ENCODE measurements at places on chromosomes 5 and 9.

- H3K27ac ChIP-seq: no peak overlapping the region
- DNase-seq: no peak
Observed at GRCh38 chr5:4252385-4252784, 656.8 kb downstream of the IRX1 start.

GRCh38 chr5:135012951-135013391 lies 21.1 kb downstream of the PITX1 start:
- H3K36me3 ChIP-seq: no peaks in the 10 kb centered on the region
- peaks cover 25% of the 10 kb centered on the region for H3K4me1 ChIP-seq

- DNase-seq: peak; percentile 71
- H3K4me3 ChIP-seq: peak overlapping the region; percentile 79
- no peaks in the 10 kb centered on the region for H3K27me3 ChIP-seq
- H3K27ac ChIP-seq: peak overlapping the region; percentile 97
- H3K36me3 ChIP-seq: no peaks in the 10 kb centered on the region
- H3K4me1 ChIP-seq: peaks cover 40% of the 10 kb centered on the region
Observed at GRCh38 chr5:56480705-56481427, 247.7 kb upstream of the ANKRD55 start.

- H3K4me3 ChIP-seq: no peak overlapping the region
Observed at GRCh38 chr9:121194730-121195129, 6.9 kb downstream of the RAB14 start.

- H3K4me3 ChIP-seq: no peak overlapping the region
- H3K4me1 ChIP-seq: peaks cover 18% of the 10 kb centered on the region
- peaks cover 2% of the 10 kb centered on the region for H3K27me3 ChIP-seq
- H3K27ac ChIP-seq: no peak overlapping the region
- no peak for DNase-seq
- H3K36me3 ChIP-seq: no peaks in the 10 kb centered on the region
Observed at GRCh38 chr9:92969516-92970466, 22.5 kb downstream of the FGD3 start.

- DNase-seq: peak; percentile 83
- H3K36me3 ChIP-seq: peaks cover 3% of the 10 kb centered on the region
- no peak overlapping the region for H3K4me3 ChIP-seq
Observed at GRCh38 chr9:136023410-136024225, 62.4 kb upstream of the UBAC1 start.

DNA sequence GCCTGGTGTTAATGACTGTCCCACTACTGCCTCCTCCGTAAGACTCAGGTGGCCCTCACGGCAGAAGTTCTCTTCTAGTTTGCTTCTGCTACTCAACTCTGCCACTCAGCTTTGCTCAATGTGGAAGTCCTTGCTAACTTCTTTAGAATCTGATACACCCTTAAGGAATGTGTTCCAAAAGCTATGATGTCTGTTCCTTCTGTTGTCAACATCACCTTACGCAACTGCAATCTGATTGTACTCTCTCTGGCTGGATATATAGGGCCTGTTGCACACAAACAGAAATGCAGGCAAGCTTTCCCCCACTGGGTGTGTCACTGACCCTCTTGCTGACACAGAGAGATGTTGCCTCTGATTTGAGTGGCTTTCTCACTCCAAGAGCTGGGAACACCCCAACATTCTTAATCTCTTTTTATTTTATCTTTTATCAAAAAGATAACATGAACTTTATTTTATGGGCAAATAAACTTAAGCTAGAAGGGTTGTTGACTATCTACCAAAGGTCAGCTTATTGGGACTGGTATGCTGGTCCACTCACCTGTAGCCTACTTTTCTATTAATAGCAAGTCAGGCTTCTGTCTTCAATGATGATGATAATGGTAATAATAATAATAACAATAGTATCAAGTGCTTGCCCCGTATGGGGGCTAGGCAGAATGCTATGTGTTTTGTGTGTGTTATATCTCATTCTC lies 25.2 kb downstream of the TMEM252 start:
- no peak overlapping the region for H3K4me3 ChIP-seq
- H3K27me3 ChIP-seq: no peaks in the 10 kb centered on the region
- H3K27ac ChIP-seq: peak overlapping the region; percentile 47
- peaks cover 29% of the 10 kb centered on the region for H3K4me1 ChIP-seq

- H3K27ac ChIP-seq: no peak overlapping the region
- H3K36me3 ChIP-seq: no peaks in the 10 kb centered on the region
- no peaks in the 10 kb centered on the region for H3K27me3 ChIP-seq
- H3K4me3 ChIP-seq: no peak overlapping the region
- H3K4me1 ChIP-seq: no peaks in the 10 kb centered on the region
- DNase-seq: no peak
Observed at GRCh38 chr5:161602736-161603135, 56.2 kb upstream of the GABRB2 start.

- H3K27me3 ChIP-seq: peaks cover 49% of the 10 kb centered on the region
- DNase-seq: no peak
- no peaks in the 10 kb centered on the region for H3K4me1 ChIP-seq
- H3K4me3 ChIP-seq: no peak overlapping the region
- no peaks in the 10 kb centered on the region for H3K36me3 ChIP-seq
Observed at GRCh38 chr9:131798246-131798645, 58.4 kb upstream of the RAPGEF1 start.

DNA sequence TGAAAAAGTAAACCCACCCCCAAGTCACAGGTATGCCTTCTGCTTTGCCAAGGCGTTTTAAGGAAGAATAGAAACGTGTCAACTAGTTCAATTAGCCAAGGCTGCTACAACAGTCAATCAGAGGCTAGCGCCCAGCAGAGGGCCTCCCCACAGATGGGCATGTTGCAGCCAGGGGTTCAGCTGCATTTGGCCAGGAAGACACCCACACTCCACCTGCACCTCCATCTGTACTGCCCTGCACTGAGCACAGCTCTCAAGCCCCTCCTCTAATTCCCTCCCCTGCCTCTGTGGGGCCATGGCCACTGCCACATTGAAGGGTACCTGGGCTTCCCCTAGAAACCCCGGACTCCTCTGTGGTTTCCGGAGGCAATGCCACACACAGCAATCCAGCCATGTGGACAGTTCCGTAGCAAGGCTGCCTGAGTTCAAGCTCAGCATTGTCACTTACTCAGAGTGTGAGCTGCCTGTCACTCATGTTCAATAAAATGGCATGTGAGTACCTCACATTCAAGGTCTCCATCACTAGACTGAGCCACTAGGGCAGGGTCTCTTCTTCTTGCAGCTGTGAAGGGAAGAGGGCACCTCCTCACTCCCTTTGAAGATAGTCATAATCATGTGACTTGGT lies 248.4 kb downstream of the IRX2 start:
- H3K36me3 ChIP-seq: no peaks in the 10 kb centered on the region
- H3K4me3 ChIP-seq: no peak overlapping the region
- peaks cover 15% of the 10 kb centered on the region for H3K27me3 ChIP-seq
- no peaks in the 10 kb centered on the region for H3K4me1 ChIP-seq
- DNase-seq: no peak

DNA sequence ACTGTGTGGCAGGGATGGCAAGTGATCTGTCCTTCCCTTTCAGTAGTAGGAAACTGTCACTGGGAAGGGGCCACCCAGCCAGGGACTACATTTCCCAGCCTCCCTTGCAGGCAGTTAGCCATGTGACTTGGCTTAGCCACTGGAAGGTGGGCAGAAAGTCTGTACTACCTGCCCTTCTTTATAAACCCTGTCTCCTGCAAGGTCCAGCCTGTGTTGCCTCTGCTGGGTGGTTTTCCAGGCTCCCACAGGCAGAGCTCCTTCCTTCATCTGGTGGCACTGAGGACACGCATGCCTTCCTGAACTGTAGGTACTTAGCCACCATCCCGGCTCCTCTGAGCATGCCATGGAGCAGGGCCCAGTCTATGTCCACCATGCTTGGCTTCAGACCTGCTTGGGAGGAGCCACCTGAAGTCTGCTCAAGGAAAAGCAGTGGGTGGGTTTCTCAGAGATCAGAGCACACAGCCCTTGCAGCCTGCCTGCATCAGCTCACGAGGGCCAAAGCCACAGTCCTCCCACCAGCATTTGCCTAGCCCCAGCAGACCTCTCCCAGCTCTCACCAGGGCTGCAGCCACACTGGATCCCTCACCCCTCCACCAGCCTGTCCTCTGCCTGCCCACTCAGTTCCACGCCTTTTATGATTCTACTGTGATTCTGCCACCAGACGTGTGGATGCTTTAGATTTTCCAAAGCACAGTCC lies 16.7 kb upstream of the SLC25A51 start:
- peaks cover 12% of the 10 kb centered on the region for H3K36me3 ChIP-seq
- DNase-seq: no peak
- H3K27ac ChIP-seq: no peak overlapping the region
- H3K4me3 ChIP-seq: no peak overlapping the region
- no peaks in the 10 kb centered on the region for H3K27me3 ChIP-seq
- H3K4me1 ChIP-seq: peaks cover 50% of the 10 kb centered on the region

- H3K36me3 ChIP-seq: no peaks in the 10 kb centered on the region
- H3K4me3 ChIP-seq: no peak overlapping the region
- DNase-seq: no peak
- no peaks in the 10 kb centered on the region for H3K27me3 ChIP-seq
- peaks cover 26% of the 10 kb centered on the region for H3K4me1 ChIP-seq
- no peak overlapping the region for H3K27ac ChIP-seq
Observed at GRCh38 chr5:150241298-150242160, 48.0 kb downstream of the CAMK2A start.

DNA sequence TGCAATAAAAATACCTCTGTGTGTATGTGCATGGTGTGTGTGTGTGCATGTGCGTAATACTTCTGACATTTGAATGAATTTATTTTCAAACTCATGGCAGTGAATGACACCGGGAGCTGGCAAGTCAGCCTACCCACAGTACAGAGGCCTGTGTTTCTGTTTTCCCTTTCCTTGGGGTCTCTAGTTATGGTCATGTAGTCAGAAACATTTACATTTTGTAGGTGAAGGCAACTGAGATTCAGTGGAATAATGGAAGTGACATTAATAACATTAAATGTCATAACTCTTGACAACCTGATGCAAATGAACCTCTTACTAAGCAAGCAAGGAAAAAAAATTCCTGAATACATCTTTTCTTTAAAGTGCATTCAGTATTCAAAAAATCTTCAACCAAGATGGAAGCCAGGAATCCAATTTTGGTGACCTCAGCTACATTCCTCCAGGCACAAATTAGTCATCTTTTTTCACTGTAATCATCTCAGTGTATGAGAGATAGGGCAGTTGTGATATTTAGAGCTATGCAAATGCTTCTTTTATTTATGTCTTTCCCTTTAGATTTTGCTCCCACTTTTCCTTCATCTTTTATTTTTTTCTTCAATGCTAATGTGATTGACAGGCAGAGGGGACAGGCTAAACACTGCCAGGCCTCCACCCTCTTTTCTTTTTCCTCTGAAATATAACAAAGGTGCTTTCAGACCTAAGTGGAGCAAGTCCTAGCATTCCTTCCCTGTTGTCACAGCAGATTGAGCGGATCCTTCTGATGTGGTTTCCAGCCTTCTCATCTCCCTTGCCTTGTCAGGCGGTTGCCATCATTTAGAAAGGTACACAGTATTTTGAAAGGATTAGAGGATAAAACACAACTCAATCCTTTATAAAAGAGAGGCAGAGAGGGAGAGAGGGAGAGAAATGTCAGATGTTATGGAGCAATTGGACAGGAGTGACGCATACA lies 569.8 kb upstream of the ADAMTS16 start:
- H3K4me3 ChIP-seq: no peak overlapping the region
- no peaks in the 10 kb centered on the region for H3K4me1 ChIP-seq
- H3K27me3 ChIP-seq: no peaks in the 10 kb centered on the region
- DNase-seq: no peak
- no peak overlapping the region for H3K27ac ChIP-seq
- no peaks in the 10 kb centered on the region for H3K36me3 ChIP-seq

DNA sequence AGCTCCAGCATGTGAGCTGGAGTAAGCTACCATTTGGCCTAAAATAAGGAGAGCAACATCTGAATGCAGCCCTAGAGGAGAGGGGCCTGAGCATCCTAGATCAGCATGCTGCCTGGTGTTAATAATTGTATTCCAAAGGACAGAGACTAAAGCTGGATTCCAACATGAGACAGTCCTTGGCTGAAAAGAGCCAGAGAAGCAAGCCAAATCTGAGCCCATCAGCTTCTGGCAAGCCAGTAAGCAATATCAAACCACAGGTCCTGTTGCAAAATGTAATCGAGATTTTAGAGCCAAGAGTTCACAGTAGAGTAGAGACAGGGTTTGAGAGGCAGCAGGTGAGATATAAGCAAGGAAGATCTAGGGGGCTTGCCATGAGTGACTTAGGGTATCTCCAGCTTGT lies 42.3 kb upstream of the DMAC1 start:
- H3K36me3 ChIP-seq: no peaks in the 10 kb centered on the region
- no peak overlapping the region for H3K27ac ChIP-seq
- no peak for DNase-seq
- H3K4me3 ChIP-seq: no peak overlapping the region
- H3K27me3 ChIP-seq: no peaks in the 10 kb centered on the region
- no peaks in the 10 kb centered on the region for H3K4me1 ChIP-seq

DNA sequence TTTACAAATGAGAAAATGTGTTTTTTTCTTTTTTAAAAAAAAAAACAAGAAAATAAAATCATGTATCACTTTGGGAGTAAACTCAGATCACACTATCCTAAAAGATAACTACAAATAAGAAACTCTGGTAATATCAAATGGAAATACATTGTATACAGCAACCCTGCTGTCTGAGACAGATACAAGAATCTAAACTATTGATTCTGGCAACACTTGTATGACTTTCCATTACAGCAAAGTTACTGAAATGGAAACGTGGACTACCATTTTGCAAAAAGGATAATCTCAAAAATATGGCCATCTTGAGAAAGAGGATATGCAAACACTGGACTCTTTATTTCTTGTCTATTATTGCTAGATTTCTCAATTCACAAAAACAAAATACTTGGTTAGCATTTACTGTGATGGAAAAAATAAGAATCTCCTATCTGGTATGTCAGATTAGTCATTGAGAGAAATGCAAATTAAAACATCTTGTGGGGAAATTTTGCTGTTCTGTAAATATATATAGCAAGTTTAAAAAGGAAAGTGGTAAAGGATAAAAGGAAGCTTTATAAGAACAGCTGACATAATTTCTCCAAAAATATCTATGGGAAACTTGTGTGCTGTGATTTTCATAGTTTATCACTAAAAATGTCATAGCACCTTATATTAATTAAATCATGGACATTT lies 112.9 kb upstream of the FER start:
- DNase-seq: no peak
- H3K36me3 ChIP-seq: no peaks in the 10 kb centered on the region
- peaks cover 4% of the 10 kb centered on the region for H3K4me1 ChIP-seq
- H3K4me3 ChIP-seq: no peak overlapping the region
- no peak overlapping the region for H3K27ac ChIP-seq
- H3K27me3 ChIP-seq: no peaks in the 10 kb centered on the region

GRCh38 chr9:129863059-129863690 lies 27.9 kb downstream of the USP20 start:
- peaks cover 71% of the 10 kb centered on the region for H3K36me3 ChIP-seq
- no peaks in the 10 kb centered on the region for H3K4me1 ChIP-seq
- no peak for DNase-seq

- peaks cover 8% of the 10 kb centered on the region for H3K4me1 ChIP-seq
- no peak overlapping the region for H3K4me3 ChIP-seq
- no peaks in the 10 kb centered on the region for H3K27me3 ChIP-seq
- H3K36me3 ChIP-seq: no peaks in the 10 kb centered on the region
- H3K27ac ChIP-seq: no peak overlapping the region
- DNase-seq: no peak
Observed at GRCh38 chr5:151905557-151905961, 19.1 kb downstream of the GLRA1 start.

- H3K27me3 ChIP-seq: peaks cover 15% of the 10 kb centered on the region
- H3K36me3 ChIP-seq: no peaks in the 10 kb centered on the region
- H3K27ac ChIP-seq: no peak overlapping the region
- no peak overlapping the region for H3K4me3 ChIP-seq
- DNase-seq: no peak
Observed at GRCh38 chr9:130675396-130675795, 11.0 kb downstream of the PRDM12 start.

- DNase-seq: no peak
- peak overlapping the region; percentile 75 for H3K27ac ChIP-seq
- peak overlapping the region; percentile 7 for H3K4me3 ChIP-seq
Observed at GRCh38 chr9:97564291-97565175, 63.1 kb downstream of the TMOD1 start.
